ENCODE measurements at places on chromosomes 11 and 22. TPM values are rescaled to one million over a fixed set of nuclear protein-coding genes. Genes with fewer than 3 reads are reported as not detected.

The SEPTIN5 gene
- total RNA-seq = 1.3 TPM

- H3K4me3 ChIP-seq = no peak overlapping the region
- H3K27me3 ChIP-seq = no peaks in the 10 kb centered on the region
- H3K4me1 ChIP-seq = no peaks in the 10 kb centered on the region
- no peaks in the 10 kb centered on the region for H3K36me3 ChIP-seq
- no peak for DNase-seq
- H3K27ac ChIP-seq = no peak overlapping the region
Observed at GRCh38 chr11:62054484-62055121, 69.2 kb upstream of the INCENP start.

- peaks cover 21% of the 10 kb centered on the region for H3K4me1 ChIP-seq
- H3K27me3 ChIP-seq = no peaks in the 10 kb centered on the region
- no peak for DNase-seq
- no peak overlapping the region for H3K4me3 ChIP-seq
- peak overlapping the region; percentile 79 for H3K27ac ChIP-seq
Observed at GRCh38 chr22:31615491-31615860, 46.5 kb downstream of the PISD start.

GRCh38 chr11:14974515-14975251 is 2.5 kb upstream of the CALCA start:
- peaks cover 35% of the 10 kb centered on the region for H3K4me1 ChIP-seq
- peaks cover 80% of the 10 kb centered on the region for H3K27me3 ChIP-seq
- H3K4me3 ChIP-seq = peak overlapping the region; percentile 71
- no peaks in the 10 kb centered on the region for H3K36me3 ChIP-seq
- no peak overlapping the region for H3K27ac ChIP-seq
- peak; percentile 72 for DNase-seq

- no peaks in the 10 kb centered on the region for H3K27me3 ChIP-seq
- no peaks in the 10 kb centered on the region for H3K36me3 ChIP-seq
- H3K4me1 ChIP-seq = peaks cover 44% of the 10 kb centered on the region
- no peak for DNase-seq
- H3K4me3 ChIP-seq = peak overlapping the region; percentile 88
- peak overlapping the region; percentile 94 for H3K27ac ChIP-seq
Observed at GRCh38 chr11:66313321-66314185, 3.3 kb downstream of the CD248 start.

DNA sequence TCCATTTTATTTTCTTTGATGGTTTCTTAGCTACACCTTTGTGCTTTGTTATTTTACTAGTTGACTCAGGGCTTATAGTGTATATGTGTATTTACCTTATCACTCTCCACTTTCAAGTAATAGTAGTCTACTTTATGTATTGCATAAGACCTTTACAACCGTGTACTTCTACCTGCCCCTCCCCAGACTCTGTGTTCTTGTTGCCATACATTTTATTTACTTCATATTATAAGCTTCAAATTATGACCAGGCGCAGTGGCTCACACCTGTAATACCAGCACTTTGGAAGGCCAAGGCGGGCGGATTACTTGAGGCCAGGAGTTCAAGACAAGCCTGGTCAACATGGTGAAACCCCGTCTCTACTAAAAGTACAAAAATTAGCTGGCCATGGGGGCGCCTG is 28.2 kb upstream of the CTSD start:
- peaks cover 6% of the 10 kb centered on the region for H3K36me3 ChIP-seq
- H3K4me3 ChIP-seq = no peak overlapping the region
- no peak overlapping the region for H3K27ac ChIP-seq
- DNase-seq = no peak
- peaks cover 3% of the 10 kb centered on the region for H3K4me1 ChIP-seq

The MAPK8IP2 gene
- total RNA-seq = 0.21 TPM

DNA sequence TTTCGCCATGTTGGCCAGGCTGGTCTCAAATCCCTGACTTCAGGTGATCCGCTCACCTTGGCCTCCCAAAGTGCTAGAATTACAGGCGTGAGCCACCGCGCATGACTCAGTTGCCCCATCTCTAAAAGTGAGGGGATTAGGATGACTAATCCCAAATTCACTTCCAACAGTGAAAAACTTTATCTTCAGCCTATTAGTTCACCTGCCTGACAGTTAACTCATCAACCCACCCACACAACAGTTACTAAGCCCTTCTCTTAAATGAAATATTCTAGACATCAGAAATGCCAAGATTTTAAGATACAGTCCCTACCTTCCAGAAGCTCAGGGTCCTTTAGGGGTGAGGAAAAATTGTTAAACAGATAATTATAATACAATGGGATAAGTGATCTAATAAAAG is 2.0 kb upstream of the ANKRD42 start:
- H3K4me3 ChIP-seq = peak overlapping the region; percentile 11
- H3K4me1 ChIP-seq = peaks cover 22% of the 10 kb centered on the region
- DNase-seq = no peak
- H3K27ac ChIP-seq = peak overlapping the region; percentile 15
- H3K36me3 ChIP-seq = peaks cover 22% of the 10 kb centered on the region
- no peaks in the 10 kb centered on the region for H3K27me3 ChIP-seq

The LRRC56 gene
- 2.2 TPM for total RNA-seq

The APOA5 gene
- total RNA-seq = not detected

The DBX1 gene
- not detected for total RNA-seq

DNA sequence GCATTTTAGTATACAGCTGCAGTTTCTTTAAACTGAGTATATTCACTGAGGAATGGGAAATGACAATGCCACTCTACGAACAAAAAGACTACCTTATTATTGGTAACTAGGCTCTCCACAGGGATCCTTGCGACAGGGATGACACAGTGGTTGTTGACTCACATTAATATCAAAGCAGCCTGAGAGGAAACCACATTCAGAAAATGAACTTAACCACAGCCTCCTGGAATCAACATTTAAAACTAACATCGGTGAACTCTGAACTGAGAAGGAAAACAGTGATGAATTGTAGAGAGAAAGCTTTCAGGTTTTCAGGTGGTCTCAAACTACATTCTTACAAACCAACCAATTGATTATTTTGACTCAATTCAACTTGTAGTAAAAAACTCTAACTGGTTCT is 90.3 kb upstream of the MTMR2 start:
- H3K4me3 ChIP-seq = peak overlapping the region; percentile 62
- peaks cover 5% of the 10 kb centered on the region for H3K36me3 ChIP-seq
- DNase-seq = peak; percentile 39
- no peaks in the 10 kb centered on the region for H3K27me3 ChIP-seq
- peaks cover 60% of the 10 kb centered on the region for H3K4me1 ChIP-seq

- no peaks in the 10 kb centered on the region for H3K27me3 ChIP-seq
- no peak for DNase-seq
- no peaks in the 10 kb centered on the region for H3K36me3 ChIP-seq
- H3K4me3 ChIP-seq = no peak overlapping the region
Observed at GRCh38 chr22:16955081-16955480, 52.9 kb downstream of the GAB4 start.

DNA sequence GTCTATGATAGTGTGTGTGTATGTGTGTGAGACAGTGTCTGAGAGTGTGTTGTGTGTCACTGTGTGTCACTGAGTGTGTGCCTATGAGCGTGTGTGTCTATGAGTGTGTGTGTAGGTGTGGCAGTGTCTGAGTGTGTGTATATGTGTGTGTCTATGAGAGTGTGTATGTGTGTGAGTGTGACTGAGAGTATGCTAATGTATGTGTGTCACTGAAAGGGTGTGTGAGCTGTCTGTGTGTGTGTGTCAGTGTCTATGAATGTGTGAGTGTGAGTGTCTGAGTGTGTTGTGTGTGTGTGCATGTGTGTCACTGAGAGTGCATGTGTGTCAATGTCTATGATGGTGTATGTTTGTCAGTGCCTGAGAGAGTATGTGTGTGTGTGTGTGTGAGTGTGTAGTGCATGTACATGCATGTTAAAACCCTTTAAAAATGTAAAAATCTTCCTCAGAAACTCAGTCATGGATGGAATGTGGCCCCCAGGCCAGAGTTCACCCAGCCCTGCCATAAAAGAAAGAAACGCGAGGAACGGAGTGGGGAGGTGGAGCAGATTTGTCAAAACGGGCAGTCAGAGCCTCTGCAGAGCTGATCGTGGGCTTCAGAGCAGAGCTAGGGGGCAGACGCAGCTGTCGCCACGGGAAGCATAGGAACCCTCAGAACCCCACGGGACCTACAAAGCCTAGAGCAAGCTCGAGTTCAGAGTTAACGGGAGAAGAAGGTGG is 218.8 kb downstream of the CTTN start:
- no peak for DNase-seq
- H3K27me3 ChIP-seq = peaks cover 6% of the 10 kb centered on the region
- no peak overlapping the region for H3K4me3 ChIP-seq
- H3K4me1 ChIP-seq = no peaks in the 10 kb centered on the region
- H3K27ac ChIP-seq = no peak overlapping the region
- no peaks in the 10 kb centered on the region for H3K36me3 ChIP-seq

The TIMP3 gene
- 0.14 TPM for total RNA-seq

The C11orf16 gene
- not detected for total RNA-seq

- peaks cover 3% of the 10 kb centered on the region for H3K27me3 ChIP-seq
- H3K27ac ChIP-seq = no peak overlapping the region
- no peak overlapping the region for H3K4me3 ChIP-seq
- DNase-seq = no peak
- H3K36me3 ChIP-seq = no peaks in the 10 kb centered on the region
- no peaks in the 10 kb centered on the region for H3K4me1 ChIP-seq
Observed at GRCh38 chr11:77512092-77512491, 38.2 kb upstream of the PAK1 start.
